ENCODE measurements at places on chromosomes 3 and 15. TPM values are rescaled to one million over a fixed set of nuclear protein-coding genes. Genes with fewer than 3 reads are reported as not detected.

- H3K27ac ChIP-seq, result no peak overlapping the region
- no peaks in the 10 kb centered on the region for H3K27me3 ChIP-seq
- no peaks in the 10 kb centered on the region for H3K4me1 ChIP-seq
- H3K36me3 ChIP-seq, result no peaks in the 10 kb centered on the region
Measured at GRCh38 chr3:24192469-24193056, 247.5 kb downstream of the NR1D2 start.

- no peak overlapping the region for H3K4me3 ChIP-seq
- H3K4me1 ChIP-seq, result peaks cover 11% of the 10 kb centered on the region
- DNase-seq, result no peak
- H3K27ac ChIP-seq, result no peak overlapping the region
- H3K36me3 ChIP-seq, result no peaks in the 10 kb centered on the region
- H3K27me3 ChIP-seq, result no peaks in the 10 kb centered on the region
Measured at GRCh38 chr15:70180186-70180875, 82.6 kb upstream of the TLE3 start.

DNA sequence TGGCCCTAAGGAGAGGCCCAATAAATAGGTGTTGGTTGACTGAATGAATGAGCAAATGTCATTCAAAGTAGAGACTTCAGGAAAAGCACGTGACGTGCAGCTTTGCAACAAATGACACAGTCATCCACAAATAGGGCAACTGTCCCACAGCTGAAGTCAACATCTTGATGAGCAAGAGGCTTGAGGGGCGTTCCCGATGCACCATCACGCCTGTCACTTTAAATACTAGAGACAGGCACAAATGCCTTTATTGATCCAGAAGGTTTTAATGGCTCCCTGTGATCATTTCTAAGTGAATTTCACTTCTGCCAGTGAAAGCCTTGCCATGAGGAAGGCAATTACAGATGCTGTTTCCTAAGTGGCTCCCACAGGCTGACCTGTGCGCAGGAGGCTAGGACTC lies 43.6 kb downstream of the ABTB1 start:
- no peak for DNase-seq
- peaks cover 49% of the 10 kb centered on the region for H3K27me3 ChIP-seq
- H3K27ac ChIP-seq, result no peak overlapping the region
- H3K4me1 ChIP-seq, result no peaks in the 10 kb centered on the region
- no peak overlapping the region for H3K4me3 ChIP-seq

CCR3 gene
- not detected for total RNA-seq

SAXO2 gene
- 1.5 TPM for total RNA-seq

SLC51B gene
- total RNA-seq, result 14.4 TPM

Data from HepG2 (cell line).